ENCODE measurements at places on chromosomes 12 and 14.
A peak's percentile ranks its signal among the peaks of the same experiment; 100 is the strongest.

GRCh38 chr12:44076871-44077270, 241.0 kb downstream of the TMEM117 start:
- DNase-seq: no peak

DNA sequence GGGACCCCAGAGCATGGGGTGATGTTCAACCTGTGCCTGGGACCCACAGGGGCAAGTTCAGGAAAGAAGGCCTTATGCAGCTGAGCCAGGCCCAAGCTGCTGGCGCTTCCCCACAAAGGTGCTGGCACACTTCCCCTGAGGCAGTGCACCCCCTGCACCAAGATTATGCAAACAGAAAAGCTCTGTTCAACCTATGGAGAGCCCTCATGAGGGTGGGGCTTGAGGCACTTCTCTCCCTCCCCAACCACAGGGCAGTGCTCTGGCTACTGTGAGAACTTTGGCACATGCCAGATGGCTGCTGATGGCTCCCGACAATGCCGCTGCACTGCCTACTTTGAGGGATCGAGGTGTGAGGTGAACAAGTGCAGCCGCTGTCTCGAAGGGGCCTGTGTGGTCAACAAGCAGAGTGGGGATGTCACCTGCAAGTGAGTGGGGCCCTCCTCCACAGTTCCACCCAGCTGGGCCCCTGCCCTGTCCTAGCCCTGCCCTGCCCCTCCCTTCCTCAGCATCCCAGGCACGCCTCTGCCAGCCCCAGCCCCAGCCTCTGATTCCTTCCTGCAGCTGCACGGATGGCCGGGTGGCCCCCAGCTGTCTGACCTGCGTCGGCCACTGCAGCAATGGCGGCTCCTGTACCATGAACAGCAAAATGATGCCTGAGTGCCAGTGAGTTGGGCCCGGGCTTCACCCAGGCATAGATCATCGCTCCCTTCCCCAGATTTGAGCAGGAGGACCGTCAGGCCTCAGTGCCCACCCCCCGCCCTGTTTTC, 5.5 kb upstream of the NXPH4 start:
- DNase-seq: no peak

DNA sequence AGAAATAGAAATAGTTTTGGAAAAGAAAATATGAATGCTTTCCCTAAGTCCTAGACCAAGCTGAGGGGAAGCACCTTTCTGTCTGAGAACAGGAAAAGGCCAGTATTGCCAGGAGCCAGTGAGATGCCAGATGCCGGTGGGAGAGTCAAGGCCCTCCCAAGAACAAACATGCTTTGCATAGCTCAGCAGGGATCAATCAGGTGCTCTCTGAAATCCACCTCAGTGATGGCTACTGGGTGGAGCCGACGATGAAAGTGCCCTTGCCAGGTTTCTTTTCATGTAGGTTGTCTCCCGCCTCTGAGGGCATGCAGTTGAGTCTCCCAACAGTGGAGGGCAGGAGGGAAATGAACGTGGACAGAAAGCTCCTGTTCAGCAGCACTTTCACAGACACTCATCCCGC, 28.3 kb downstream of the DEGS2 start:
- no peak for DNase-seq

- DNase-seq: no peak
Measured at GRCh38 chr12:4387607-4388006, 8.1 kb upstream of the FGF23 start.

GRCh38 chr12:120145164-120145563, 28.6 kb upstream of the RAB35 start:
- no peak for DNase-seq

- no peak for DNase-seq
Measured at GRCh38 chr12:110599334-110599733, 14.6 kb upstream of the TCTN1 start.

DNA sequence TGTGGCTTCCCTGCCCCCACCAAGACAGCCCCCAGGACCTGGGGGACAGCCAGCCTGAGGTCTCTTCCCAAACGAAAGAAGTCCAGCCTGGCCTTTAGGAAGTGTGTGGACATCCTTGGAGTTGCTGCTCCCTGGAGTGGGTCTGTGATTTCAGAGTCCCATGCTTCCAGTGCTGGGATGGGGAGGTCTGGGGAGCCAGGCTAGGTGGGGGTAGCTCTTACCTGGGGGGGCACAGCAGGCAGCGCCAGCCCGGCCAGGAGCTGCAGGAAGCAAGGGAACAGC, 509 bp downstream of the PGF start:
- no peak for DNase-seq

DNA sequence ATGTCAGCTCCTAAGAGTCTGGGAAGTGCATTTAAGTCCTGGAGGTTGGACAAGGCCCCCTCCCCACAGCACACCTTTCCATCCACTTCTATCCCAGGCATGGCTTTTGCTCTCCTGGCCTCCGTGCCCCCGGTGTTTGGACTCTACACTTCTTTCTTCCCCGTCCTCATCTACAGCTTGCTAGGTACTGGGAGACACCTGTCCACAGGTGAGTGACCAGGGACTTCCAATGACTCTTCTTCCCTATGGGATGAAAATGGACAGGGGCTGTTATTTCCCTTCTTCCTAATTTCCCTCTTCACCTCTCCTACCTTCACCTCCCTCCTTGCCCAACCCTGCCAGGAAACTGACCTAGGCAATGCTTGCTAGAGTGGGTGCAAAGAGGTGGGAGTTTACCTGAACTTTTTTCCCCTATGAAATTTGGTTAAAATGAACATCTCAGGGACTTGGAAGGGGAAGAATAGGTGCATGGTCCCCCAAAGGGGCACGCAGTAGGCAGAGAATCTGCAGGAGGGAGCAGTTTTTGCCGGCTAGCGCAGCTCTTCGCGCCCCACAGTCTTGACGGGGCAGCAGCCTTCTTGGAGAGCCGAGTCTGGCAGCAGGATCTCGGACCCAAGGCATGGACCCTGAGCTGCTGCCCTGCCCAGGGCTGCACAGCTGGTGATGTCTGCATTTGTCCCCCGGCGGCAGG, 9.2 kb downstream of the ARHGEF25 start:
- DNase-seq: no peak

DNA sequence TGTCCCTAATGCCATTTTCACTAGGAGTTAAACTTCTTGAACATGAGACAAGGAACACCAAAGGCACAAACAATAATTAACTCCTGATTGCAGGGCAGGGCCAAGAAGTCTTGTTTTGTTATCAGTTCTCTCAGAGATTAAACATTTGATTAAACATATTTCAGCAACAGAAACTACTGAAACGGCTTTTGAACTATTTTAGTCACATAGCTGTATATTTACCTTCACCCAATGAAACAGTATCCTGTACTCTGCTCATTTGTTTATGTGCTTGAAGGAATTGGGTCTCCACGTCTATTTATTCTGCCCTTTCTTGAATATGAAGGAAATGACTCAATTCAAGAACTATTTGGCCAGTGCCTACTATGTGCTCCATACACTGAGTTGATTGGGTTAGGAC, 51.3 kb upstream of the PTCSC3 start:
- no peak for DNase-seq

GRCh38 chr12:69007101-69007854, 74.3 kb upstream of the CPM start:
- DNase-seq: no peak

GRCh38 chr12:8108808-8109398, 14.5 kb upstream of the CLEC4A start:
- DNase-seq: peak; percentile 59

- DNase-seq: no peak
Measured at GRCh38 chr12:93079976-93080375, 150.9 kb upstream of the EEA1 start.

DNA sequence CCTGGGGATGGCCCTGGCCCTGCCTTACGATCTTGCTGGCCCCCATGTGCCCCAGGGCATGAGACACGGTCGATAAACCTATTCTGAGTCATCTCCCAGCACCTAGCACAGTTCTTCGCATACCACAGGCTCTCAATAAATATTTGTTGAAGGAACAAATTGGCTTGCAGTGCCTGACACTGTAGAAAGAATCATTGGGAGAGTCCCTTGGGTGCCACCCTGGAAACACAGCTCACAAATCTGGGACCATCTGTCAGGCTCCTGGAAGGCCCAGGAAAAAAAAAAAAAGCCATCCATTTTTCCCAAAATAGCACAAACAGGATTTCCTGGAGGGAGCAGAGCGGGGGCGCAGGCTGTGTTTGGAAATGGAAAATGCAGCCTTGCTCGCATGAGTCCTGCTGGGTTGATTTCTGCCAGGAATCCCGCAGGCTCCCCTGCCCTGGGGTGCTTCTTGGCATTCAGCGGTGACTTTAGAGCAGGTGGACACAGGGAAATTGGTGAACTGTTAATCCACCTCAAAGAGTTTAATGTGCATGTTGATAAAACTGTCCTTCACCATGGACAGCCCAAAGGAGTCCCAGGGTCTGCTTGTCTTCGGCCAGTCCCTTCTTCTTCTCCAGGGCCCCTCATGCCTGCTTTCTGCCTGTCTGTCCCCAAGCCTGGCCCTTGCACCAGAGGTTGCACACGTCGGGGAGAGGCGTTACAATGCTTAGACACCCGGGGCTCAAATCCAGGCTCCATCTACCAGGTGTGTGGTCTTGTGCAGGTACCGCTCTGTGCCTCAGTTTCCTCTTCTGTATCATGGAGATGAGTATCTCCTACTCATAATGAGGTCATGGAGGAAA, 106.1 kb upstream of the RFLNA start:
- DNase-seq: no peak

DNA sequence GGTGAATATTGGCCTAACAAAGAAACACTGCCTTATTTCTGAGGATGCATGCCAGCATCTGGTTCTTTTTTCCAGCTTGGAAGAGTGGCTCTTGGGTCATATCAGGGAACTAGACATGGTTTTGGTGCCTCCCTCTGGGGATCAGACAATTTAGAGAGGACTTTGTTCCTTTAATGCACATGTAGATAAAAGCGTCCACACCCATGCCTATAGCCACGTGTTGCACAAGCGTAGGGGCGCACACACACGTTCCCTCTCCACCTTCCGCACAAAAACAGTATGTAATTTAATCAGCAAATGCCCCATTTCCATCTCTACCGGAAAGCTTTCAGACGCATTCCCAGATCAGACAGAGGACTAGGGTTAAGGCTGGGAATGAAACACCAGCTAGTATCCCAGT, 61.7 kb upstream of the RIC8B start:
- DNase-seq: no peak

GRCh38 chr12:105300883-105301282, 29.6 kb upstream of the C12orf75 start:
- no peak for DNase-seq

- DNase-seq: no peak
Measured at GRCh38 chr12:132773077-132773955, 11.7 kb upstream of the ANKLE2 start.

DNA sequence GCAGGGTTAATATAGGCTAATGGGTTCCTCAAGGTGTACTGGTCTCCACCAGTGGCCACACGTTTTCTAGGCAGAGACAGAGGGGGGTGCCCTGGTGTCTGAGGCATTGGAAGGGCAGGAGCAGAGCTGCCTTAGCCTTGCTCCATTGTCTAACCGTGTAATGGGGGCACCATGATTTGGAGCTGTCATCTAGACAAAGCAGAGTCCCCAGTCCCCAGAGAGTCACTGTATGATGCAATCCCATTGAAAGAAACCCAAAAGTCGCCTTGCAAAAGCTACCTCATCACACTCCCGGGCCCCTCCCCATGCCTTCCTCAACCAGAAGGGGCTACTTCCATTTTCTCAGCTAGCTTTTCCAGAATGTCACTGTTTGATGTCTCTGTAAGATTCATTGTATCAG, 487.1 kb downstream of the AACS start:
- no peak for DNase-seq

DNA sequence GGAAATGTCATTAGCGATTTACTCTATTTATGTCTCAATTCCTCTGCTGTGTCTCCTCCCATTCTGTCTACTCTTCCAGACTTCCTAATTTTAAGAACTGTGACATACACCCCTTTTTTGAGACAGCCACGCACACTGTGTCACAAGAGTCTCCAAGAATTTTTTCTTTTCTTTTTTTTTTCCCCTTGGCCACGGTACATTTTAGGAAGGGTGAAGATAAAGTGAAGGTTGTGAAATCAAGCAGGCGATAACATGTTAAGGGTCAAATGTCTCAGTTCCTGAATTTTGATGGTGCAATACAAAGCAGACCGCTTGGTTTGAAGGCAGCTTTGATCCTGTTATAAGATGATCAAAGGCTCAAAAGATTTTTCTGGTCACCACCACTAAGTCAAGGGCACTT, 4.3 kb downstream of the OLR1 start:
- DNase-seq: no peak

- no peak for DNase-seq
Measured at GRCh38 chr14:74645756-74646470, 33.9 kb upstream of the LTBP2 start.

DNA sequence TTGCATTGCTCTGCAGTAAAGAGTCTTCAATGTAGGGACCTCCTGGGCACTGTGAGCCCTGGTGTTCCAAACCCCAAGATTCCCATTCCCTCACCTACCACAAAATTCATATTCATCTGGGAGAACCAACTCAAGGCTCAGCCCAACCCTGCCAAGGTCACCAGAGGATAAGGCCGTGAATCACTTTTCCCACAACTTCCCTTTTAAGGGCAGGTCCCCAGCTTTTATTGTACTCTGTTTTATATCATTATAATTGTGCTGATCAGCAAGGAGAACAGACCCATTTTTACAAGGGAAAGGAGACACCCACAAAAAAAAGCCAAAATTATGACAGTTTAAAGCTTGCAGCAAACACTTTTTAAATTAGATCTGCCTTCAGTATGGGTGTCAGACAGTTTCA, 363.0 kb upstream of the FKBP4 start:
- DNase-seq: no peak

DNA sequence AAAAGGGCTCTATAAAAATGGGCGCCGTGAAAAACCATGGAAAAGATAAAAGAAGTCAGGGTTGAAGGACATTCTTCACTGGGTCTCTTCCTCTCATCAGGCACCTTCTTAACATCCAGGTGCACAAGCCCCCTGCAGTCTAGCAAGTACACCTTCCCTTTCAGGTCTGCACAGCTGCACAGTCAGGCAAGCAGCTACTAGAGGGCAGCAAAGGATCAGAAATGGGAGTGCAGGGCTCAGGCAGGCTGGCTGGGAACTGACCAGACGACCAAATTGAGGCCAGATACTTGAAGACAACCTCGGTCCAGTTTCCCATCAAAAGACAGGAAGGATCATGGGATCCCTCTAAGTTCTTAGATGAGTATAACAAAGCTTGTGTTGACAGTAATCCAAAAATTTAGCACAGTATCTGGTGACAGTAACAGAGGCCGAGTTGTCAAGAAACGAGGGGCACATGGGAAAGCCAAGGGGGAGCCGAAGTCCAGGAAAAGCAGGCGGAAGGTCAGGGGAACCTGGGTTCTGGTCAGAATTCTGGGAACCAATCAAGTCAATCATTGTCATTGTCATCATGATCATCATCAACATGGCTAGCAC, 10.1 kb upstream of the GRIP1 start:
- DNase-seq: no peak

GRCh38 chr12:78759367-78759766, 105.2 kb upstream of the SYT1 start:
- DNase-seq: no peak

DNA sequence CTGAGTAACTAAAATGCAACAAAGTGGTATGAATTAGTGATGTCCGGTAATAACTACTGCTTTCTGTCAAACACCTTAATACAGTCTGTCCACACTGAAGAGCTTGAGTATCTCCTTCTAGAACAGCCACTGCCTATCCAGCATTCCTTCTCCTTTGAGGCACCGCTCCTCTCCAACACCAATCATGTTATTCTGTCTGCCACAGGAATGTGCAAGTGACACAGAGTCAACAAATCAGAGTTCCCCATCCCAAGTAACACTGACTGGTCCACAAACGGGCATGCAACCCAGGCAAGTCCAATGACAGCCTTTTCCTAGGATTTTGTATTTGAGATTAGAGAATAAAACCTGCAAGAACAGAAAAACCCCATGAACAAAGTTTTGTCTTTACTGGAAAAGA, 3.8 kb downstream of the GXYLT1 start:
- no peak for DNase-seq
